ENCODE measurements at places on chromosomes 11 and 22.

GRCh38 chr22:39984006-39984405 is 10.7 kb upstream of the FAM83F start:
- DNase-seq, result no peak

DNA sequence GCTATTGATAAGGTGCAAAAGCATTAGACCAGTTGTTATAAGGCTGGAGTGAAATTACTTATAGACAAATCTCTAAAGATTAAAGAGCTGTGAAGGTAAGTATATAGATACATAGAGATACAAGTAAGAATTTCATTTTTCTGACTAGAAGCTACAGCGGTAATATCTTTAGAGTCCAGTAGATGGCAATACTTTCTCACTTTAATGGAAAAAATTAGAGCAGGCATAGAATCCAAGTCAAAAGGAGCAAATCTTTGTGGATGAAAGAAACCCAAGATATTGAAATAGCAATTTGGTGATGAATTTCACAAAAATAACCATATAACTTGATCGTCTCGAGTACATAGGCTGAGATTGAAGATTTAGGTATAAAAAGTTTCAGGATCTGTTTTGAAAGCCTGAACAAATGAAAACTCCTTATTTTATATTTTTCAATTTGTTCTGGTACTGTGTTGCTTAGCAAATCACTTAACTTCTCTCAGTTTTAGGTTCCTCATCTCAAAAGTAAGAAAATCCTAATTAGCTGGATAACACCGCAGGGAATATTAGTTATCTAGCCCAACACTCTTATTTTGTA is 81.9 kb downstream of the UVRAG start:
- DNase-seq, result peak; percentile 45

- no peak for DNase-seq
These were observed 31.9 kb upstream of the PSMA1 start for GRCh38 chr11:14552089-14552488.

DNA sequence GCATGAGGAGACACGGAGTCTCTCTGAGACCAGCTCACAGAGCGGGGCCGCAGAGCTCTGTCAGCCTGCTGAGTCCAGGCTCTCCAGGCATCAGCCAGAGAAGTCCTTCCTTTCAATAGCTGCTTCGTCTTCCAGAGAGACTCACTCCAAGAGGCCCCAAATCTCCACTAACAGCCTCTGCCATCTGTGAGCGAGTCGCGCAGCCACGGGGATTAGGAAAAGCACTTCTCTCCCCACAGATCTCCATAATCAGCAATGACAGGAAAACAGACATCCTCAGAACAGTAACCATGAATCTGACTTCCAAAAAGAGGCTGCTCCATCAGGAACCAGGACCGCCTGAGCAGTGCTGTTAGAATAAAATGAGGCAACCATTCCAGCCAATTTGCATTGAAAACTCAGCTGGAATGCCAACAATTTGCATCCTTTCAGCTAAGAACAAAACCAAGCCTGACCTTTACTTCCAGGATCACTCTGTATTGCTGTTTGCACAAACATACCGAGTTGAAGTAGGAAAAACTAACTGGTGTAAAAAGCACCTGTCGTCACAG is 65.4 kb downstream of the SMCO4 start:
- DNase-seq, result no peak

DNA sequence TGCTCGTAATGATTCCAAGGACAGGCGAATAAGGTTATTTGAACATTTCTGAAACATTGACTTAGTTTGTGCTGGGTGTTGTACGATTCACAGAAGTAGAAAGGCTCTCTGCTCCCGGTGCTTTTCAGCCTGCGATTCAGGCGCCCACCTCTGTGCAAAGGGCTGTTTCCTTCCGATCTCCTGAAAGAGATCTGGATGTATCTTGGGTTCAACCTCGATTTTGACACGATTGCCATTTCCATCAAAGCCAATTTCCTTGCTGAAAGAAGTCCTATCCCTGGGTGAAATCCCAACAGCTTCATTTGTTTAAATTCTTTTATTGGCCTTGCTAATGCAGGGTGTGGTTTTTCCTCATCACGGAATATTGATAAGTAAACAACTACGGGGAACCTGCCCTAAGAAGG is 1.1 kb upstream of the ZC3H12C start:
- no peak for DNase-seq

DNA sequence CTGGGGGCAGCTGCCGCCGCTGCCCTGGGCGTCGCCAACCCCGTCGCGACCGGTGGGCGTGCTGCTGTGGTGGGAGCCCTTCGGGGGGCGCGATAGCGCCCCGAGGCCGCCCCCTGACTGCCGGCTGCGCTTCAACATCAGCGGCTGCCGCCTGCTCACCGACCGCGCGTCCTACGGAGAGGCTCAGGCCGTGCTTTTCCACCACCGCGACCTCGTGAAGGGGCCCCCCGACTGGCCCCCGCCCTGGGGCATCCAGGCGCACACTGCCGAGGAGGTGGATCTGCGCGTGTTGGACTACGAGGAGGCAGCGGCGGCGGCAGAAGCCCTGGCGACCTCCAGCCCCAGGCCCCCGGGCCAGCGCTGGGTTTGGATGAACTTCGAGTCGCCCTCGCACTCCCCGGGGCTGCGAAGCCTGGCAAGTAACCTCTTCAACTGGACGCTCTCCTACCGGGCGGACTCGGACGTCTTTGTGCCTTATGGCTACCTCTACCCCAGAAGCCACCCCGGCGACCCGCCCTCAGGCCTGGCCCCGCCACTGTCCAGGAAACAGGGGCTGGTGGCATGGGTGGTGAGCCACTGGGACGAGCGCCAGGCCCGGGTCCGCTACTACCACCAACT is 1.0 kb downstream of the FUT4 start:
- DNase-seq, result no peak

- DNase-seq, result no peak
These were observed 20.6 kb upstream of the VSIG10L2 start for GRCh38 chr11:125925247-125925740.

DNA sequence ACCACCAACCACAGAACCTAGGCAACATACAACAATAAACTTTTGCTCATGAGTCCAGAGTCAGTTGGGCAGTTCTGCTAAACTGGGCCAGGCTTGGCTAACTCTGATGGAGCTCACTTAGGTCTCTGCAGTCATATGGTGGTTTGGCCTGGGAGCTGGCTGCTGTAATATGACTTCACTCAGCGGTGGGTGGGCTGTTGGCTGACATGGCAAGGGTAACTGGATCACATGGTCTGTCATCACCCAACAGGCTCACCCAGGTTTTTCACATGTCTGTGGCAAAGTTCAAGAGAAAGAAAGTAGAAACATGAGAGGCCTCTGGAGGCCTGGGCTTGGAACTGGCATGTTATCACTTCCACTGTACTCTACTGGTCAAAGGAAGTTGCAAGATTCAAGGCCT is 43.2 kb upstream of the CLMP start:
- DNase-seq, result no peak

GRCh38 chr11:18754308-18754707 is 28.3 kb upstream of the IGSF22 start:
- DNase-seq, result no peak

DNA sequence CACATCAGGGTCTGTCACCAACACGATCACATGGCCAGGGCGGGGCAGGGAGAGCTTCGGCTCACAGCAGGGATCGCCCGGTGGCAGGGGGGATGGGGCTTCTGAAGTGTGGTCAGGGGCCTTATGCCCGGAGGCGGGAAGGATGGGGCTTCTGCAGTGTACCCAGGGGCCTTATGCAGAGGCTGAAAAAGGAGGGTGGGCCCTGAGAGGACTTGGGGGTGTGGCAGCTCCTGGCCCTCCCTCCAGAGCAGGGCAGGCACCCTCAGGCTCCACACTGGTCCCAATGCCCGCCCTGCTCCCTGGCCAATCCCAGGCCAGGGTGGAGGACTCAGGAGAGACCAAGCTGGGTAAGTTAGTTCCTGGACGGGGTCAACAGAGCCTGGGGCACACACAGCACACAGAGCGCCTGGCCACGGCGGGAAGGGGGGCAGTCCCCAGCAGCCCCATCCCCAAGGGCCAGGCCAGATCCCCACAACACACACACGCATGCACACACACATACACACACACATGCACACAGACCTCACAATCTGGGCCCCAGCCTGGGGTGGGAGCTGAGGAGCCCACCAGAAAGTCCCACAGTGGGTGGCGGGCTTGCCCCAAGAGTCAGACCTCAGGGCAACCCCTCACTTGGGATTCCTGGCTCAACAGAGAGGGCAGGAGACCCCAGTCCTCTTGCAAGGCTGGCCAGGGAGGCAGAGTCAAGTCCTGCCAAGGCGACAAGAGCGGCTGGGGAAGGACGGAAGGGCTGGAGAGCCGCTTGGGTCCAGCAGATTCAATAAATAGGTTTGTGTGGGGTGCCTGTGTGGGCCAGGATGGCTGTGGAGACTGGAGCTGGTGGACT is 1.1 kb upstream of the CEND1 start:
- DNase-seq, result no peak

GRCh38 chr11:93000511-93001476 is 31.3 kb downstream of the MTNR1B start:
- no peak for DNase-seq

- no peak for DNase-seq
These were observed 1.6 kb upstream of the HORMAD2 start for GRCh38 chr22:30078320-30079311.

GRCh38 chr11:109612496-109612895 is 190.5 kb downstream of the C11orf87 start:
- DNase-seq, result no peak

GRCh38 chr11:116096272-116096995 is 592.2 kb upstream of the CADM1 start:
- DNase-seq, result no peak

DNA sequence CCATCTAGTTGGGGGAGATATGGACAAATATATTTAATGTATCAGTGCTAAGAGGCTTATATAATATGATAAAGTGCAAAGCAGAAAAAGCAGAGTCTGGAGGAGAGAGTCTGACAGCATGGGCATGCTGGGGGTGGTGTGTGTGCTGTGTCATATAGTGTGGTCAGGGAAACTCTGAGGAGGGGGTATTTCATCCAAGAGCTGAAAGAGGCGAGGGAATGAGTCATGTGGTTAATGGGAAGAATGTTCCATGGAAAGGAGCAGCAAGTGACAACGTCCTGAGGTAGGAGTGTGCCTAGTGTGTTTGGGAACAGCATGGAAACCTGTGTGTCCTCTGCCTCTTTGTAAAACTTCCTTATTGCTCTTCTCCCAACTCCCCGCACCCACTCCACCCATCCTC is 38.0 kb downstream of the EIF3F start:
- no peak for DNase-seq

- no peak for DNase-seq
These were observed at the start of gene SULT4A1 for GRCh38 chr22:43862074-43862881. TSS of gene SULT4A1 (minus strand) at chr22:43862513. CDS start at chr22:43862382, 131 bp downstream.

DNA sequence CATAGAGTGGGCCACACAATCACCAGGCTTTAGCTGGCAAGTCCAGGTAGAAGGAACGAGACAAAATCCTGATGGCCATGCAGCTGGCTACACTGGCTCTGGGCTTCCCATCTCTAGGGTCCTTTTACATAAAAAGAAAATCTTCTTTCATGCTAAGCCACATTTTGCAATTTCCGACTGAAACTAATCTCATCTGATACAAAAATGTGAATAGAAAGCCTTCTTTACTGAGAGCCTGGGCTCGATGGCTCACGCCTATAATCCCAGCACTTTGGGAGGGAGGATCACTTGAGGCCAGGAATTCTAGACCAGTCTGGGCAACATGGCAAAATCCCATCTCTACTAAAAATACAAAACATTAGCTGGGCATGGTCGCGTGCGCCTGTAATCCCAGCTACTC is 67.2 kb downstream of the MICAL3 start:
- no peak for DNase-seq

DNA sequence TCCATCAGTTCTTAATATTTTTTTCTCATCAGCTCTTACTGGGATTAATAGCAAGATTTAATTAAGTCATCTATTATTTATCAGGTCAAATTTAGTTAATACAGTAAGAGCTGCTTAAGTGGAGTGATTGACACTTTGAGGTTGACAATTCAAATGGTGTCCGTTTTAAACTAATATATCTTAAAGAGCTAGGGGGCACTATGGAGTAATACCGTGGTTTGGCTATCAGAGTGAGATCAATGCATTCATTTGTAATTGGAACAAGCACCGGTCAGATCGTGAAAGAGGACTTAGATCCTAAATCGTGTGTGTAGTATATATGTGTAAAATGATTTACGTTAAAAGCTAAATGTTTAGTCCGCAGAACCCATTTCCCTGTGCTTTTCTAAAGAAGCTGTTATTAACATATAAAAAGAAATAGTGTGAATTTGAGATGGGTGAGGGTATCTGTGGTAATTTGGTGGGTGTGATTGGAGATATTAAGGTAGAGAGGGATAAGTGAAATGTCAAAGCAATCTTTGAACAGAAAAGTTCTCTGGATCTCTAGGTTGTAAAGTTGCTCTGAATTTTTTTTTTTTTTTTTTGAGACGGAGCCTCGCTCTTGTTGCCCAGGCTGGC is 2.3 kb downstream of the SIK2 start:
- no peak for DNase-seq

- DNase-seq, result no peak
These were observed 61.5 kb upstream of the EMID1 start for GRCh38 chr22:29143941-29144785.

GRCh38 chr11:126523441-126524205 is 168.1 kb downstream of the ST3GAL4 start:
- no peak for DNase-seq

DNA sequence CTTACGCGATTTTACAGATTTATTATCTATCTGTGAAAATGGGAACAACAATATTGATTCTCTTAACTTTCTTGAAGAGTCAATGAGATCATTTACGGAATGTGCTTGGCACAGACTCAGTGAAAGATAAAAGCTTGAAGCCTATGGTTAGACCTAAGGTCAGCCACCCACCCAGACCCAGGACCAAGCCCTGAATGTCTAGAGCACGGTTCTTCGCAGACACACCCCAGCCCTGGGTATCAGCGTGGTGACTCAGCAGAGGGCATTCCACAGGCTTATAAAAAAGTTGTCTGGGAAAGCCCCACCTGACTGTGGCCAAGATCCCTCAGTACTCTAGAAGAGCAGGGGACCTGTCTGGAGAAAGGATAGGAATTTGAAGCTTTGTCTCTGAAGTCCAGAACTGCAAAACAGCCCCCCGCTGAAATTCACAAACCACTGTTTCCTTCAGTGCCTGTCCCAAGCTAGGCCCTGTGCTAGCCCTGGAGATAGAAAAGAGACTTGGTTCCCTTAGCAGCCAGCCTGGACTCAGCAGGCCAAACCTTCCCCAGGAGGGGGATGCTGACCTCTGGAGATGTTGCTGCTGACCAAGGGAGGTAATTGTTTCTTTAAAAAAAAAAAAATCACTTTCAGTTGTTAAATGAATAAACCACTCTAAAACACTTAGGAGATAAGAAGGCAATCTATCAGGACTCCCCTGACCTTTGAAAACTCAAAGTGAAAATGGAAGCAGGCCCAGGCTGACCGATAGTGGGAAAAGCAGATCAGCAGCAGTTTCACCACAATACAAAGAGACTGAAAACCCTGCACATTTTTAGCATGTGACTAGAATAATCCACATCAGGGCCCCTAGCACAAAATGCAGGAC is 114.0 kb downstream of the ABTB2 start:
- DNase-seq, result no peak

GRCh38 chr22:46469711-46470110 is 67.7 kb downstream of the CELSR1 start:
- no peak for DNase-seq

- DNase-seq, result no peak
These were observed 15.9 kb downstream of the MACROD1 start for GRCh38 chr11:64150051-64150450.

All from fibroblast of skin of left quadriceps (primary cell).